ENCODE measurements at places on chromosomes 1 and 21. TPM values are rescaled to one million over a fixed set of nuclear protein-coding genes. Genes with fewer than 3 reads are reported as not detected.

- no peaks in the 10 kb centered on the region for H3K27me3 ChIP-seq
- H3K27ac ChIP-seq: peak overlapping the region; percentile 63
- H3K4me1 ChIP-seq: peaks cover 5% of the 10 kb centered on the region
- no peak for DNase-seq
- H3K36me3 ChIP-seq: no peaks in the 10 kb centered on the region
These were observed 32.3 kb upstream of the ETS2 start for GRCh38 chr21:38773099-38774061.

GRCh38 chr1:25045480-25046193, 115.6 kb upstream of the RUNX3 start:
- H3K27ac ChIP-seq: no peak overlapping the region
- H3K27me3 ChIP-seq: no peaks in the 10 kb centered on the region
- no peaks in the 10 kb centered on the region for H3K4me1 ChIP-seq
- no peak for DNase-seq

GRCh38 chr1:93450321-93450720, 2.4 kb downstream of the FNBP1L start:
- H3K27ac ChIP-seq: no peak overlapping the region
- H3K4me3 ChIP-seq: no peak overlapping the region
- H3K36me3 ChIP-seq: no peaks in the 10 kb centered on the region
- H3K27me3 ChIP-seq: no peaks in the 10 kb centered on the region

DNA sequence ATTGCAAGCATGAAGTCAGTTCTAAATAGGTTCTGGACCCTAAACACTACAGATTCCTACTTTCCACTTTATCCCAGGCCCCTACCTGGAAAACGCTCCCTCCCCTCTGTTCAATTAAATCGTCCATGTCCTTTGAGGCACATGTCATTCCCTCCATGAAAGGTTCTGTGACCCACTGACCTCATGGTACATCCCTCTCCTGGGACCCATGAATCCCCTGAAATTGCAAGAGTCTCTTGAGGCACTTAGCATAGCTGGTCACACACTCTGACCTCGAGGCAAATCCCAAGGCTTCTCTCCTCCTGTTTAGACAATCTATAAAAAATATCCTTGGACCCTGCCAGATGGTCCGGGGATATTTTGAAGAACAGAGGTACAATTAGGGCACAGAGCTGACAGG, 34.3 kb upstream of the KRTAP19-8 start:
- H3K4me1 ChIP-seq: no peaks in the 10 kb centered on the region
- H3K36me3 ChIP-seq: no peaks in the 10 kb centered on the region
- no peak for DNase-seq
- H3K4me3 ChIP-seq: no peak overlapping the region

GRCh38 chr1:19122668-19123067, 87.4 kb downstream of the UBR4 start:
- DNase-seq: no peak
- no peak overlapping the region for H3K4me3 ChIP-seq
- H3K4me1 ChIP-seq: no peaks in the 10 kb centered on the region
- no peak overlapping the region for H3K27ac ChIP-seq

GRCh38 chr1:208324005-208324404, 79.8 kb upstream of the PLXNA2 start:
- DNase-seq: no peak
- no peak overlapping the region for H3K4me3 ChIP-seq
- H3K27me3 ChIP-seq: no peaks in the 10 kb centered on the region
- no peaks in the 10 kb centered on the region for H3K36me3 ChIP-seq
- H3K27ac ChIP-seq: no peak overlapping the region
- no peaks in the 10 kb centered on the region for H3K4me1 ChIP-seq

DNA sequence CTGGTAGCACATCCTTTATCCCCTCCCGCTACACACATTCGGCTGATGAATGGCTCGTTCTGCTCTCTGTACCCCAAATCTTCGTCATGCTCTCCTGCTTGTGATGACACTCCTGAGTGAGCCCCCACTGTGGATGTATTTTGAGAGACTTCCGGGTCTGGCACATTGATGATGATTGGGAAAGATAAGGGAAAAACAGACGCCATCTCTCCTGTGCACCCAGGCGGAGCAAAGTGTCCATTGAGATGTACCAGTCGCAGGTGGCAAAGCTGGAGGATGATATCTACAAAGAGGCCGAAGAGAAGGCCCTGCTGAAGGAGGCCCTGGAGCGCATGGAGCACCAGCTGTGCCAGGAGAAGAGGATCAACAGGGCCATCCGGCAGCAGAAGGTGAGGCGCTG, 27.9 kb upstream of the EFHD2 start:
- H3K27ac ChIP-seq: no peak overlapping the region
- no peaks in the 10 kb centered on the region for H3K27me3 ChIP-seq
- no peak for DNase-seq
- no peak overlapping the region for H3K4me3 ChIP-seq

- DNase-seq: no peak
- H3K4me3 ChIP-seq: no peak overlapping the region
- no peak overlapping the region for H3K27ac ChIP-seq
- H3K4me1 ChIP-seq: no peaks in the 10 kb centered on the region
- H3K27me3 ChIP-seq: peaks cover 16% of the 10 kb centered on the region
- no peaks in the 10 kb centered on the region for H3K36me3 ChIP-seq
These were observed 73.5 kb upstream of the NGF start for GRCh38 chr1:115411371-115412063.

- no peak for DNase-seq
- peaks cover 53% of the 10 kb centered on the region for H3K27me3 ChIP-seq
- no peaks in the 10 kb centered on the region for H3K36me3 ChIP-seq
- H3K4me3 ChIP-seq: no peak overlapping the region
These were observed 260.3 kb downstream of the ASTN1 start for GRCh38 chr1:176904057-176904751.

DNA sequence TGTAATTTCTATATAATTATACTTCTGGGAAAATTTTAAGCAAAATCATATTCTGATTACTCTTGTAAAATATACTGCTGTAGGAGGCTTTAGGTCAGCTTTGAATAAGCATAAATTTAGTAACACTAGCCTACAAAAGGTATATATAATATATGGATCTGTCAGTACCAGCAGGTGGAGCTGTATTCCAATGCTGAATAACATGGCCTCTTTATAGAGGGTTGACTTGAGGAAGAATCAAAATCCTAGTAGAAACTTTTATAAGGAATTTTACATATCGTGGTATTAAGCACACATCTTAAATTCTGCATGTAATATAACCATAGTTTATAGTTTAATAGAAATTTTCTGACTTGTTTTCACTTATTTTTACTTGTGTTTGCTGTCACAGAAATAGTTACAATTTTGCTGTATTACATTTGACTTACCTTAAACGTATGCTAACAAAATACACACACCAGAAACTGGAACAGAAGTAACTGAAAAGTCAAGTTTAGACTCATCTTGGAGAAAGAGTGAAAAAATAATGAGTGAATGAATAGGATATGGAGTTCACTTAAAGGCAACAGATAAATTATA, 79.3 kb downstream of the HMCN1 start:
- H3K27me3 ChIP-seq: no peaks in the 10 kb centered on the region
- H3K36me3 ChIP-seq: no peaks in the 10 kb centered on the region
- no peak overlapping the region for H3K27ac ChIP-seq
- H3K4me1 ChIP-seq: no peaks in the 10 kb centered on the region

GRCh38 chr21:43766734-43767497, 9.2 kb downstream of the CSTB start:
- H3K4me3 ChIP-seq: no peak overlapping the region
- H3K4me1 ChIP-seq: peaks cover 85% of the 10 kb centered on the region
- DNase-seq: no peak
- H3K27me3 ChIP-seq: no peaks in the 10 kb centered on the region
- H3K36me3 ChIP-seq: no peaks in the 10 kb centered on the region
- H3K27ac ChIP-seq: peak overlapping the region; percentile 80

GRCh38 chr1:196638466-196638865, 13.4 kb upstream of the CFH start:
- H3K27me3 ChIP-seq: no peaks in the 10 kb centered on the region
- H3K4me1 ChIP-seq: no peaks in the 10 kb centered on the region
- no peak overlapping the region for H3K4me3 ChIP-seq
- no peak overlapping the region for H3K27ac ChIP-seq

DNA sequence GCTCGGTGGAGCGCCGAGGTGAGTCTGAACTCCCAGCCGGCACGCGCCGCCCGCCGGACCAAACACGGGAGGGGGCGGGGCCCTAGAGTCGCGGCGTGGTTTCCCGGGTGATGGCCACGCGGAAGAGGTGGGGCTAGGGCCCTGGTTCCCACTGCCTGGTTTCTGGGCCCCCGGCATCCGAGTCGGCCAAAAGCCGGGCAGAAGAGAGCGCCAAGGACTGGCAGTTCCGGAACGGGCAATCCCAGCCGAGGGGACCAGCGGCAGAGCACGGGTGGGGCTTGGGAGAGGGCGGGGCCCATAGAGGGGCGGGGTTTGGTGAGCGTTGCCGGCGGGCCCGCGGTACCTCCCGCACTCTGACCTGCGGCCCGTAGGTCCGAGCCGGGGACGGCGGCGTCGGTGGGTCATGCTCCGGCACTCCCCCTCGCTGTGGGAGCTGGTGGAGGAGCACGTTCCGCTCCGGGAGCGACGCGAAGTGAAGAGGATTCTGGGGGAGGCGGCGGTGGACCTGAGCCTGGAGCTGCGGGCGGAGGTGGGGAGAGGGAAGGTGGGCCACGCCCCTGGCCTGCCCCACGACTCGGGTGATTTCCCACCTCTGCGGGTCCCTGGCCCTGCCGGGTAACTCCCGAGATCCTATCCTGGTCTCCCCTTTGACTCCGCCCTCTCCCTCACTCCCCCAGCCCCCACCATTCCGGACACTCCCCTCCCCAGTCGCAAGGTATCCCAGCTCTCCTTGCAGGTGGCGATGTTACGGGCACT, at the start of gene CCDC24:
TSS of gene CCDC24 (plus strand) at position 124 of the 756 bp plus-strand sequence. CDS start at position 404, 280 bp downstream.
- no peaks in the 10 kb centered on the region for H3K36me3 ChIP-seq
- H3K4me1 ChIP-seq: peaks cover 12% of the 10 kb centered on the region
- H3K4me3 ChIP-seq: peak within 1 kb of the TSS; percentile 48
- no peaks in the 10 kb centered on the region for H3K27me3 ChIP-seq
- DNase-seq: no peak

- DNase-seq: no peak
- peaks cover 6% of the 10 kb centered on the region for H3K4me1 ChIP-seq
- no peaks in the 10 kb centered on the region for H3K36me3 ChIP-seq
- no peak overlapping the region for H3K4me3 ChIP-seq
- H3K27ac ChIP-seq: no peak overlapping the region
These were observed 13.6 kb downstream of the TUFT1 start for GRCh38 chr1:151553659-151554058.

- no peaks in the 10 kb centered on the region for H3K36me3 ChIP-seq
- H3K4me3 ChIP-seq: no peak overlapping the region
- H3K27me3 ChIP-seq: no peaks in the 10 kb centered on the region
- H3K4me1 ChIP-seq: no peaks in the 10 kb centered on the region
These were observed 526.7 kb upstream of the ADAMTS5 start for GRCh38 chr21:27493542-27493941.

DNA sequence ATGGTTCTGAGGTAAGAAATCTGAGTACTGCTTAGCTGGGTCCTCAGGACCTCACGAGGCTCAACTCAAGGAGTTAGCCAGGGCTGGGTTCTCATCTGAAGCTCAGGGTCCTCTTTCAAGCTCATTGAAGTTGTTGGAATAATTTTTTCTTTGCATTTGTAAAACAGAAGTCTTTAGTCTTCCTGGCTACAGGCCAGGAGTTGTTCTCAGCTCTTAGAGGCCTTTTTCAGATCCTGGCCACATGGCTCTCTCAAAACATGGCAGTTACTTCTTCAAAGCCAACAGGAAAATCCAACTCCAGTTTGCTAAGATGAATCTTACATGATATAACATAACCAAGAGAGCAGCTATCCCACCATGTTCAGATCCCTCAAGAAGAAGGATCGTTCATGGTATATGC, 92.3 kb upstream of the CHODL start:
- H3K27me3 ChIP-seq: no peaks in the 10 kb centered on the region
- H3K27ac ChIP-seq: no peak overlapping the region
- H3K4me3 ChIP-seq: no peak overlapping the region
- no peaks in the 10 kb centered on the region for H3K36me3 ChIP-seq
- H3K4me1 ChIP-seq: no peaks in the 10 kb centered on the region
- no peak for DNase-seq

- DNase-seq: no peak
- H3K4me3 ChIP-seq: peak overlapping the region; percentile 83
- H3K4me1 ChIP-seq: peaks cover 28% of the 10 kb centered on the region
- peak overlapping the region; percentile 87 for H3K27ac ChIP-seq
These were observed 683 bp upstream of the DMAP1 start for GRCh38 chr1:44212355-44213221.

DNA sequence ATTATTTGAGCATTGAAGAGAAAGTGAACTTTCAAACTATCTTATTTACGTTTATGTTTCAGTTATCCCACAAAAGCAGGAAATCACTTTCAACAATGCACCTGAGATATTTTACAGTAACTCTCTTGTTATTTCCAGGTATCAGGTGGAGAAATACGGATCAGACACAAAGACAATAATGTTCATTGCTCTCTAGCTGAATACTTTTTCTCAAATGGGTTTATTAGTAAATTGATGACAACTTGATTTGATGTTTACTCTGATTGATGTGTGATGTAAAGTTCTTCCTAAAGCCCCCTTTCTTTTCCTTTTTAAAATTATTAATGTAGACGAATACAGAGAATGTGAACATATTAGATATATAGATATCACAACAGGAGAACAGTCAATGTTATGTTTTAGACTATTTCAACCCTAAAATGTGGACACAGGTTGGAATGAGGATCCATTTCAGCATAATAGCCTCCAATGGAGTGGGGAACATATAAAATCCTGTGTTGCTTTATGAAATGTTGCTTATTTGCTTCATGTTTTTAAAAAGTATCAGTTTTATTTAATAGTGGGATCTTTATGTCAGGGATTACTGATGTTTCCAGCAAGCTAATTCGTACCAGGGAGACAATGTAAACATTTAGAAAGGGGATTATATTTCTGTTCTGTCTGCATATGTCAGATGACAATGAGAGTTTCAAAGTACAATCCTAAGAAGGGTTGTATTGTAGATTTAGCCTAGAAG, 1522.3 kb upstream of the TPTE start:
- no peak for DNase-seq
- H3K4me3 ChIP-seq: no peak overlapping the region
- H3K36me3 ChIP-seq: no peaks in the 10 kb centered on the region
- no peak overlapping the region for H3K27ac ChIP-seq
- H3K27me3 ChIP-seq: no peaks in the 10 kb centered on the region

Gene TDRD5
- total RNA-seq: 0.72 TPM

Gene ICOSLG
- 4.6 TPM for total RNA-seq

Gene GART
- 68.1 TPM for total RNA-seq

Gene GUCA2B
- total RNA-seq: not detected

Gene CRYAA
- not detected for total RNA-seq

Gene ZSWIM5
- 0.79 TPM for total RNA-seq

Gene TMPRSS15
- not detected for total RNA-seq

Gene SPRR2F
- 221 TPM for total RNA-seq

Gene NOS1AP
- 0.82 TPM for total RNA-seq

Gene CYP4A11
- total RNA-seq: not detected

Gene REN
- not detected for total RNA-seq

Gene B3GALT2
- 0.08 TPM for total RNA-seq

Gene XCL2
- 1.7 TPM for total RNA-seq

Gene F11R
- 108 TPM for total RNA-seq

Gene ITLN1
- total RNA-seq: not detected

Gene F5
- not detected for total RNA-seq

All from esophagus squamous epithelium (tissue), 5 donors.